ENCODE measurements at places on chromosomes 13 and 19. TPM values are rescaled to one million over a fixed set of nuclear protein-coding genes. Genes with fewer than 3 reads are reported as not detected.

ACP7 gene
- not detected for total RNA-seq

- H3K4me3 ChIP-seq, result no peak overlapping the region
- H3K36me3 ChIP-seq, result no peaks in the 10 kb centered on the region
- H3K27me3 ChIP-seq, result no peaks in the 10 kb centered on the region
Observed at GRCh38 chr13:23703246-23703860, 133.1 kb downstream of the TNFRSF19 start.

DNA sequence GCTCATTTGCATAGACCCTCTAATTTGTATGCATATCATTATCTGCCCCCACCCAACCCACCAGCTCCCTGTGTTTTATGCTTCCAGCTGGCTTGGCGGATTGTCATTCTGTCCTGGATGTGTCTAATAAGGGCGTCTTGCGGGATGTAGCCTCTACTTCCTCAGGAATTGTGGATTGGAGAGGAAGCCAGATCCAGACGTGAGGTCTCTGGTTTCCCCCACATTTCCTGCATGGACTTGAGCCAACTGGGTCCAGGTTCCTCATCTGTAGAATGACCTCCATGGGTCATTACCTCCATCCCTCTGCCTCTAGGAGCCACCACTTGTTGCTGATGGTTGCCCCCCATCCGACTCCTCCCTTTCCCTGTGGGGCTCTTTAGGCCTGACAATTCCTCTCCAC lies 7.3 kb downstream of the TNFSF14 start:
- no peaks in the 10 kb centered on the region for H3K27me3 ChIP-seq
- H3K4me1 ChIP-seq, result peaks cover 33% of the 10 kb centered on the region
- no peak overlapping the region for H3K4me3 ChIP-seq
- DNase-seq, result no peak
- H3K27ac ChIP-seq, result no peak overlapping the region

DNA sequence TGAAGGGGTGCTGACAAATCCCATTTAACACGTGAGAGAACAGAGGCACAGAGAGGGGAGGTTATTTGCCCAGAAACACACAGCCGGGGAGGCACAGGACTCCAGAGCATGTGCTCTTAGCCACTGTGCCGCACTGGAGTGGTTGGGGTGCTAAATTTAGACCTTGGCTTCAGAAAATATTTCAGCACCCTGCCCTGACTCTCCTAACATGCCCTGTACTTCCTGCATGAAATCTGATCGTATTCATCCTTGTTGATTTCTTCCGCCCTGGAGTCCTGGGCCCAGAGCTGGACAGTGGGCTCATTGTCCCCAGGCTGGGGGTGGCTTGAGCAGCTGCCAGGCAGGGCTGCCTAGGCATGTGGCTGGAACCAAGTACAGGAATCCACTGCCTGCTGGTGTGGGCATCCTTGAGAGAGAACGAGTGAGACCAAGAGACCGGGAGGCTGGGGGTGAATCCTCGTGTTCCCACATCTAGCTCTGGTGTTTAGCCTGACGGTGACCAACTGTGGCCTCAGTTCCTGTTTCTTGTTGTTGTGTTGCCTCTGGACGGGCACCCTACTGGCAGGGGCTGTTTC lies 5.3 kb downstream of the SLC27A1 start:
- no peak overlapping the region for H3K4me3 ChIP-seq
- peaks cover 6% of the 10 kb centered on the region for H3K27me3 ChIP-seq
- no peaks in the 10 kb centered on the region for H3K36me3 ChIP-seq
- DNase-seq, result no peak
- H3K27ac ChIP-seq, result no peak overlapping the region
